ENCODE measurements at places on chromosomes 3 and 15.

- DNase-seq: no peak
Measured at GRCh38 chr15:92803852-92804609, 96.1 kb upstream of the CHD2 start.

DNA sequence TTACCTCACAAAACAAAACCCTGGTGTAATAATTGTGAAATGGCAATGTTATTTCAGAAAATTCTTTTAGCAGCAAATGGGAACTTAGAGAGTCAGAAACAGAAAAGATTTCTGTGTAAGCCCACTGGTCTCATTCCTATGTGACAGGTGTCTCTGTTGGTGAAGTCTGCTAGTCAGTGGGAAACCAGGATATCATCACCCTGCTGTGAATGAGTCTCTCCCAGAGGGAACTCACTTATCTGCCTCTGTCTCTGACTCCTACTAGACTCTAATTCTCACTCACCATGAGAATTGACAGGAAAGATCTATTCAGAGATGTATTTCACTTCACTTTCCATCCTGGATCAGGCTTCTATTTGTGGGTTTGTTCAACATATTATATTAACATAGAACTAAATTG is 266.0 kb downstream of the EPHA3 start:
- no peak for DNase-seq

DNA sequence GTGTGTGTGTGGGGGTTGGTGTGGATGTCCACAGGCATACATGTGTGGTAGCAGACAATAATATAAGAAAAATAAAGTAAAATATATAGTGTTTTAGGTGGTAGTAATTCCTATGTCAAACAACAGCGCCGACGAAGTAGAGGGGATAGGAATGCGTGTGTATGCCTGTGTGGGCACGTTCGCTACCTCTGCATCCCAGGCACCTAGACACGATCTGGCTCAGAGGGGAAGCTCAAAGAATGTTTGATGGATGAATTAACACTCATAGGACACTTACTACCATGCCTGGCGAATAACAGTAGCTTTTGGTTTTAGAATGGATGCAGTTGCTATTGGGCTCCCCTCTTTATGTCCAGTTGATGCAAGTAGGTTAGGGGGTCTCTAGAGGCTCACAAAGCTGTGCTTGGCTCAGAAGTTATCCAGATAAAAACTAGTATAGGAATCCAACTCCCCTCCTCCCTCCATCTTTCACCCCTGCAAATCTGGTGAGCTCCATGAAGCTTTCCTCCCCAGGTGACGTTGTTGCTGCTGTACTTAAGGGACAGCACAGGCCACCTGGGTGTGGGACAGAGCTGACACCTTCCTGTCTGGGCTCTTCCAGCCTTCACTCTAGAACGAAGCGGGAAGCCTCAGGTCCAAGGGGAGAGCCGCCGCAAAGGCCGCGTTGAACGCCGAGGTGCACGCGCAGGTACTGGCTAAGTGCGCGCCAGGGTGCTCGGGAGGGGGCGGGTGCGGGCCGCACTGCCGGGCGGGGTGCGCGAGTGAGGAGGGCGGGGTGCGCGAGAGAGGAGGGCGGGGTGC is 192.6 kb upstream of the LYSMD4 start:
- no peak for DNase-seq

DNA sequence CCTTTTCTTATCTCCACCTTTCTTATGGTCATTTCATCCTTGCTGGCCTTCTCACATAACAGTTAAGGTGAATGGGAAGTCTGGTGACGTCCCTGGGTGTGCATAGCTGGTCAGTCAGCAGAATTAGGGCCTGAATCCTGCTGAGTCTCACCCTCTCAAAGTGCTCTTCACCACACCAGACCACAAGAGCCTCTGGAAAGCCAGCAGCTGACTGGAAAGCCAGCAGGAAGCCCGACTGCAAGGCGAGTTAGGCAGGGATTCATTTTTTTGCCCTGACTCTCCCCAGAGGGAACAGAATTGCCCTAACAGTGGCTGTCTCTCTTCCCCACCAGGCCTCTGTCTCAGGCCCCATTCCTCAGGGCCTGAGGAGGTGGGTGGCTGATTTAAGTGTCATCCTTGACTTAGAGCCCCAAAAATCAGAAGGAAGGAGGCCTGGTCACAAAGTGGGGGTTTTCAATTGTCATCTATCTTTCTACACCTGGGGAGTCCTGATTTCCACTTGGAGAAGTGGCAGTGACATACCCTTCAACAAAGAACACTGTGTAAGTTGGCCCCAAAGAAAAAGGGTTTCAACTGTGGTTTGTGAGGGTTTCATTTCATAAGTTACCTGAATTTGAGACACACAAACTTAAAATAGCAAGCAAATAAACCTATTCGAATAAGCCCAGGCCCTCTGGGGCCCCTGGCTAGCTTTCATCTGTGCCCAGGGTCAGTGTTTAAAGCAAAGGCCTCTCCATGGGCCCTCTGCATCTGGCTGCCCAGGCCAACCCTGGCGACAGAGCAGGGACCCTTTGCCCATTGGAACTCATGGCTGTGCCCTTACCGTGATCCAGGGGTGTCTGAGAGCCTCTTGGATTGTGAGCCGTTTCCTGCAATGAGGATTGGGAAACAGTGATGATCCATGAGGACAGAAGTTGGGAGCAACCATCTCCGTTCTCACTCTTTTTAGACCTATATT is 90.5 kb upstream of the HERC1 start:
- no peak for DNase-seq

DNA sequence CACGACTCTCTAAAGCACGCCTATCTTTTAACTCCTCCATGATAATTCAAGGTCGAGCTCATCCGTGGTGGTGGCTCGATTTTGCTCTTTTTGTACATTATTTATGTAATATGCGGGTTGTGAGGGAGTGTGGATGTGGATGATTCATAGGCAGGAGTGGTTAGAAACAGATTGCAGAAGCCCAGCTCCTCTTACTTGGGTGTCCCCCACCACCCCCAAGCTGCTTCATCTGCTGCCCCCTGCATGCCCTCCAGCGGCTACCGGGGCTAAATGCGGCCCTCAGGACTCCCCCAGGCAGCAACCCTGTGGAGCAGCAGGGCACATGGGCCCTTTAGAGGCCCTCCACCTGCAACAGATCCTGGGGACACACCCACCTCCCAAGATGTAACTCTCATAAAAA is 111.5 kb upstream of the SELENOK start:
- DNase-seq: no peak

- no peak for DNase-seq
Measured at GRCh38 chr3:178949896-178950295, 121.7 kb downstream of the ZMAT3 start.

- no peak for DNase-seq
Measured at GRCh38 chr3:175737646-175738572, 878.8 kb downstream of the NAALADL2 start.

DNA sequence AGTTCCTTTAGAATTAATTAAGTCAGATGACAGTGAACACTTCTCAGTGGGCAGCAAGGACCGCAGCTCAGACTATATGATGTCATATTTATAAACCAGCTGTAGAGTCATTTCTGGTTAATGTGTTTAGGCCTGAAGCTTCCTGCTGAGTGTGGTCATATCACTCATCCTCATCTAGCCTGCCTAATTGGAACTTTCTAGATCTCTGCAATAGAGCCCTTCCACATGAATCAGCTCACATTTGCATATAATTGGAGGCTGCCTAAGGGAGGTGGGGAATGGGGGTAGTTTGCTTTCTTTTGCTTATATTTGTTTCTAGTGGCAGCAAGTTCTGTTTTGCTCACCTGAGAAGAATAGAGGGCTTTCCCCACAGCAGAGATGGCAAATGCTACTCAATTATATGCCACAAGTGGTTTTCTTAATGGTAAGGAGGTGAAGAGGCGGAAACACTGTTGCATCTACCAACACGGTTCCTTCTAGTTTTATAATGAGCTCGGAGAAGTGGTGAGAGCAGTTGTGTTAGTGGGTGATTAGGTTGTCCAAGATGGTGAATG is 148.1 kb downstream of the KLHL25 start:
- DNase-seq: no peak

GRCh38 chr3:126394179-126394976 is at the start of gene CFAP100:
Gene CFAP100, plus strand, starts transcription at chr3:126394909. Its CDS starts 1,092 bp downstream, at chr3:126396001.
- DNase-seq: no peak

DNA sequence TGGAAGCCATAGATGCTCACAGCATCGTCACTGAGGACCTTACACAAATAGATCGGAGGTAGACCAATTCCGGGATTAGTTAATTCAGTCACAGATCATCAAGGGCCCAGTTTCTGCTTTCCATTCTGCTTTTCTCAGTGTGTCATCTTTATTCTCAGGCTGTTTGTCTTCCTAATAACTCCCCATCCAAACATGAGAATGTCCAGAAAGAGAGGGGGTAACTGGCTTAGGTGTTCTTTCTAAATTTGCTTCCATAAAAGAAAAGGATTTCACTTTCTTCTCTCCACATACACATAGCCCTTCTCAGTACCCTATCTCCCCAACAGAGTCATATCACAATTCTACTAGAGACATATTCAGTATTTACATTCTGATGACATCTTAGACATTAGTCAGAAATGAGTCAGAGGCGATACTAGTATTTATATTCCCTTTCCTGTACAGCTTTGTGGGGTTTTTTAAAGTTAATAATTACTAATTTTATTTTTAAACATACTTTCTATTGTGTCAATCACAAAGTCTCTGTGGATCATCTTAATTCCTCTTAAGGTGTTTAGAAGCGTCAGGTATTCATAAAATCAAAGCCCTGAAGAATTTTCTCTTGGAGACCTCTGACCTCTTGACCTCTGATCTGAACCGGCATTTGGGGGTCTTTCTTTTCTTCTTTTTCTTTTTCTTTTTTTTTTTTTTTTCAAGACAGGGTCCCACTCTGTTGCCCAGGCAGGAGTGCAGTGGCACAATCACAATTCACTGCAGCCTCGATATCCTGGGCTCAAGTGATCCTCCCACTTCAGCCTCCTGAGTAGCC is 24.3 kb upstream of the IL12A start:
- DNase-seq: no peak

GRCh38 chr15:42348083-42348482 is 11.2 kb upstream of the CAPN3 start:
- DNase-seq: no peak

Data from cortex of kidney (tissue), 1 donor.